ENCODE measurements at places on chromosomes 1 and 21. TPM values are rescaled to one million over a fixed set of nuclear protein-coding genes. Genes with fewer than 3 reads are reported as not detected.

The KCNJ9 gene
- total RNA-seq: 0.13 TPM

The HTR1D gene
- total RNA-seq: 0.26 TPM

The OR2L8 gene
- not detected for total RNA-seq

The CELA3A gene
- total RNA-seq: not detected

The URB2 gene
- 15.3 TPM for total RNA-seq

The CD1E gene
- total RNA-seq: not detected

The HCRTR1 gene
- not detected for total RNA-seq

The OR2L13 gene
- not detected for total RNA-seq

The ZNF593 gene
- 66.9 TPM for total RNA-seq

DNA sequence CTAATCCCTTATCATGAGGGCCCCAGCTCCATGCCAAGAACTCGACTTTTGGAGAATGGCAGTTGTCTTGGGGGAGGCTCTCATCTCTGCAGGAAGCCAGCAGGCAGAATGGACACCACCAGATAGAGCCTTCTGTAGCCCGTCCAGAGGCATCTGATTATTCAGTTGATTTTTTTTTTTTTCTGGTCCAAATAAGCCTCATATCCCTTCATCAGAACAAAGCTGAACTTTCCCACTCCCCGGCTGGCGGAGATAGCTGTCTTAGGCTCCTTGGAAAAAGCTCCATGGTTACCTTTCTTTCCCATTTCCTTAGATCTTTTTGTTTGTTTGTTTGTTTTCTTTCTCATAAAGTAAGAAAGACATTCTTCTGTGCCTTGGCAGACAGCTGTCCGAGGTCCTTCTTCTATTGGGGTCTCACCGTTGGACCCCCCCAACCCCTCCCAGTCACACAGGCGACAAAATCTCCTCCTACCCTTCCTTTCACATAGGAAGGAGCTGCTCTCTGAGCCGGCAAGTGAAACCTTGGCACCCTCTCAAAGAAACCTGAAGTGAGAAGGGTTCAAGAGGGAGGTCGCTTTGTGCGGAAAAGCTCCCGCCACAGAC is 278.5 kb downstream of the RPS6KC1 start:
- no peak for DNase-seq

GRCh38 chr1:65063025-65063424 is 85.0 kb upstream of the AK4 start:
- peak; percentile 8 for DNase-seq

- DNase-seq: no peak
Measured at GRCh38 chr1:109984190-109984455, 442 bp upstream of the AHCYL1 start.

DNA sequence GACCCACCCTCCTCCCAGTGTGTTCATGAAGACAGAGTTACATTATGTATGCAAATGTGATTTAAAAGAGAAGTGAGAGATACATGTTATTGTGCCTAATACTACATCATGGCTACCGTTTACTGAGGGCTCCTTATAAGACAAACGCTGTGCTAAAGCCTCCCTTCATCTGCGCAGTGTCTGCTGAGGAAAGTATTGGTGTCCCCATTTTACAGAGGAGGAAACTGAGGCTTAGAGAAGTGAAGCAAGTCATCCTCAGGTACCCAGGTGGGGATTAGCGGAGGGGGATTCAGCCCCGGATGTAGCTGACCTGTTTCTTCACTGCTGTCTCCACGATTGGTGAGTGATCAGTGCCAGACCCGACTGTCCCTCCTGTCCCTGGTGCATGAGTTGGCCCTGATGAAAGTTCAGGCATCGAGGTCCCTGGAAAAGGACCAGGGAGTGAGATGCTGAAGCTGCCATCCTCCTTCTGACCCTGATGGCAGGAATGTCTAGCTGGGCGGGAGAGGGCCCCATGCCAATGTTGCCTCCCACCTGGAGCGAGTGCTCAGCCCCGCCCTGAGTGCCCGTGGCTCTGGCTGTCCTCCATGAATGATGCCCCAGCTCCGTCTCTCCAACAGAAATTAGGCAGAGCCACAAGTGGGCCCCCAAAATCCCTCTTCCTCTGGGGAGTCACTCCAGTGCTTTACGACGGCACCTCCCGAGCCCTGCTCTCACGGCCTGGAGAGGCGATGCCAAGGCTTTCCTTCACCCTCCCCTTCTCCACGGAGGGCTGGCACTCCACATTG is 204.7 kb downstream of the KAZN start:
- no peak for DNase-seq

DNA sequence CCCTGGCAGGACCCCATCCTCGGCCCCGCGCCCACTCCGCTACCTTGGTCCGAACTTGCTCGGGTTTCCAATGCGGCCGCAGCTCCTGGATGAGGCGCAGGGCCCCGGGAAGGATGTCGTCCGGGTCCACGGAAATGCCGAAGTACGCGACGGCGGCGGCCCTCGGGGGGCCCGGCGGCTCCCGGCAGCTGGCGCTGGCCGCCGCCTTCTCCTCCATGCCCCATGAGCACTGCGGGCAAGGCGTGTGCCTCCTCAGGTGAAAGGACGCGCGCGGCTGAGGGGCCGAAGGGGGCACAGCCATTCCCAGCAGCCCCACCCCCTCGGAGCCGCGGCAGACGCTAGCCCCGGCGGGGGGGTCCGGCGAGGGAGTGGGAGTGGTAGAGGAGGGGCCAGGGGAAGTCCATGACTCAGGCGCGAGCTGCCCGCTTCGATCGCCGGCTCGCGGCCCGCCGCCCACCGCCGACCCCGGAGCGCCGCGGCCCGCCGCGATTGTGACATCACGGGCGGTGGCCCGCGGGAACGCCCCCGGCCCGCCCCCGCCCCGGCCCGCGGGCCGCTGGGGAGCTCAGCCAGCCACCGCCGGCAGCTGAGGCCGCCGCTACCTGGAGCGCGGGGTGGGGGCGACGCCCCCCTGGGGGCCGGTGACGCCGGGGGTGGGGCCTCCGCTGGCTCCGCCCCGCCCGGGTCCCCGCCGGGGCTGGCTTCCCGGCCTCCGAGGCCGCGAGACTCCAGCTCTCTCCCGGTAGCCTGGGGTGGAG is at the start of gene ETNK2:
TSS of gene ETNK2 (minus strand) at position 493 of the 758 bp plus-strand sequence. CDS start at position 301, 192 bp downstream.
- DNase-seq: no peak

DNA sequence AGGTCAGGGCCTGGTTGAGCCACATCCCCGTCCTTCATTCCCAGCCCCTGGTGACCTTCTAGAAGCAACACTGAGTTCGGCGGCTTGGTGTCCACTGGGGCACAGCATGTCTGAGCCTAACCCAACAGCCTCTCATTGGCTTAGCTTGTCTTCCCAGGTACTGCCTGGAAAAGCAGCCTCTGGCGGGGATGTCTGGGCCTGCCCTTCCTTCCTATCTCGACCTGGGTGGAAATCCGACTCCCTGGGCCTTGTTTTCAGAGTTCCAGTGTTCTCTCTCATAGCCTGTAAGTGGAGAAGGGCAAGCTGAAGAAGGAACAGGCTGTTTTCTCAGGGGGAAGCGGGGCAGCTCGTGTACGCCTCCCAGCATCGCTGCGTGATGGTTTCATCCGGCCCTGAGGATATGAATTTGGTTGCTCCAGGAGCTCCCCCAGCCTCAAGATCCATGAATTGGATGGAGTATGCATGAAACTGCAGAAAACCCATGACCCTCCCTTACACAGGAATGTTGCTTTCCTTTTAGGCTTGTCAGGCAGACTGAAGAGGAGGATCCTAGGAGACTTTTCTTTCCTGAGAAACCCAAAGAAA is 116.5 kb upstream of the IRF2BP2 start:
- peak; percentile 92 for DNase-seq

DNA sequence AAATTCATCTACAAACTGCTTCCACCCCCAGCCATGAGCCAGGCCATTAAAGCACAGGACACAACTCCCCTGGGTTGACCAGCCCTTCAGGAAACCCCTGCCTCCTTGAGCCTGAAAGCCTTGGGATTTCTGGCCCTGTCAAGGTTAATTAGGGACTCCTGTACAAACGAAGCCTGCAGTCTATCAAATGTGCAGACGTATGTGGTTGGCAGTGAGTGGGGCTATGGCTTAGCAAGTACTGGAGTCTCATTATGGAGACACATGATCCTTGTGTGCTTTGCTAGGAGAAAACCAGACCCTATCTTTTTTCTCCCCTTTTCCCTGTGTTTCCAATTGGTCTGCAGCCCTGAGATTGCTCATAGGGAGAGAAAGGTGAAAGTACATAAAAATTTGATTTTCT is 588.3 kb upstream of the USP24 start:
- DNase-seq: no peak

- no peak for DNase-seq
Measured at GRCh38 chr1:93708734-93709481, 27.3 kb upstream of the BCAR3 start.

- DNase-seq: no peak
Measured at GRCh38 chr1:167250482-167250881, 29.8 kb downstream of the POU2F1 start.

GRCh38 chr1:102588536-102588935 is 519.8 kb downstream of the COL11A1 start:
- peak; percentile 18 for DNase-seq

DNA sequence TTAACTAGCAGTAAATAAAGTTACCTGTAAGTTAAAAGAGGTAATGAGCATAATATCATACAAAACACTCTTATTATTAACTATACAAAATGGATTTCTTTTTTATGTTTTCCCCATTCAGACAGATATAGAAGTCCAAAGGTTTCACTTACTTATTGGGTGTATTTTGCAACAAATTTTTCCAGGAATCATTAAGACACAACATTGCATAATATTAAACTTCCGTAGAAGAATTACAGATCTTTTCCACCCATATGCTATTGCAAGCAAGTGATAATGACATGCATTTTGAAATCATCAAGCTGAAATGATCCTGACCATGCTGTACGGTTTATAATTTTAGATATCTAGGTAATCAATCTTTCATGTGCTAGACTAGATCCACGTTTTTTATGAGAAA is 957.0 kb downstream of the NCAM2 start:
- DNase-seq: no peak

- peak; percentile 58 for DNase-seq
Measured at GRCh38 chr1:85611425-85611824, 30.9 kb downstream of the CCN1 start.

- no peak for DNase-seq
Measured at GRCh38 chr1:99749504-99750347, 16.7 kb downstream of the FRRS1 start.

DNA sequence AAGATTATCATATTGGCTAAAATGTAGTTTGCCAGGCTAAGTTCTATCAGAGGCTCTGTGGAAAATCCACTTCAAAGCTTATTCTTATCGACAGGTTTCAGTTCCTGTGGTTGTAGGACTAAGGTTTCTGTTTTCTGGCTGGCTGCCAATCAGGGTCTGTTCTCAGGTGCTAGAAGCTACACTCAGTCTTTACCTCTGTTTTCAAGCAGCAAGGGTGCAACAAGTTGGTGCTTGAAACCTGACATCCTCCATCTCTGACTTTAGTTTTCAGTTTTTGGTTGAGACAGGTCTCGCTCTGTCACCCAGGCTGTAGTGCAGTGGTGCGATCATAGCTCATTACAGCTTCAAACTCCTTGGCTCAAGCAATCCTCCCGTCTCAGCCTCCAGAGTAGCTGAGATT is 15.3 kb upstream of the TMCO2 start:
- DNase-seq: no peak

DNA sequence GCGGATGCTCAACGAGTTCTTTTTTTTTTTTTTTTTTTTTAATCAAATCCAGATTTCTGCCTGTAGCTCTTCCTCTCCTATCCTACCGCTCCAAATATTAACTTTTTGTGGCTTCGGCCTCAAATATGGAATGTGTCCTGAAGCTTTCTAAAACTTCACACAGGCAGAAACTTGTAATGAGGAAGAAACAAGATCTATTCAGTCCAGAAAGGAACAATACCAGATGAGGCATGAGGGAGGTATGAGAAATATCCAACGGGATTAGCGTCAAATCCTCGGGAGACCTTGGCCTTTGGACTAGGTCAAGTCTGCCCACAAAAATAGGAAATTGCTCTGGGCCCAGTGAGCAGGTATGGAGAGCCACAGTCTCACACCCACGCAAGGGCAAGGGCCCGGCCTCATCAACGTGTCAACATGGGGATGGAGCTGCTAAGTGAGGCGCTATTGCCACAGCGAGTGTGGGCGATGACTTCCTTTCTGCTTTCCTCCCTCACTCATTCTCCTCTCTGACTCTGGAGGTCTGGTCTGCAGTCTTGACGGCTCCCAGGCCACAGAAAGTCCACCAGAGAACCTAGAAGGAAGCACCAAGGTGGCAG is 66.6 kb downstream of the BCAR3 start:
- peak; percentile 84 for DNase-seq

DNA sequence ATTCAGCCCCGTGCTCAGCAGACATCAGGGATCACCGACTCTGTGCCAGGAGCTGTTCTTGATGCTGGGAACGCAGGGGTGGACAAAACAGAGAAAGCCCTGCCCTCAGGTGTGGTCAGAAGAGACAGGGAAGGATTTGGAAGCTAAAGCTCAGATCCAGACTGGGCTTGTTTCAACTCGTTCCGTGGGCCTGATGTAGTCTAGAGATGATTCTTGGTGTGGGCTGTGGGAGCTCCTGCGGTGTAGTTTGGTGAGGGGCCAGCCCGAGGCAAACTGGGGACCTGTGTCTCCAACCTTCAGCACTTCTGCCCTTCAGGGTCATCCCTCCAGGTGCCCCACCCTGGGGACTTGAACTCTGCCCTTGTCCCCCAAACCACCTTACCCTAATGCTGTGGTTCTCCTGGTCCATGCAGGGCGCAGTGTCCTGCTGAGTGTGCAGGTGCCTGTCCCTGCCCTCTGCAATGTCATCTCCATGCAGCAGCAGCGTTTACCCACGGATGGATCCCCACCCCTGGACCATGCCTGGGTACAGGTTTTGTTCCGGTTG is 17.3 kb upstream of the ABCG1 start:
- peak; percentile 64 for DNase-seq
